ENCODE measurements at places on chromosomes 16 and 17. TPM values are rescaled to one million over a fixed set of nuclear protein-coding genes. Genes with fewer than 3 reads are reported as not detected.

The CCL14 gene
- 10.5 TPM for total RNA-seq

The SYNGR2 gene
- total RNA-seq, result 153 TPM

The KCTD2 gene
- total RNA-seq, result 28.8 TPM

The MT1G gene
- total RNA-seq, result not detected

The VMO1 gene
- total RNA-seq, result not detected

The KCNG4 gene
- total RNA-seq, result not detected

The DHRS7C gene
- 0.51 TPM for total RNA-seq

DNA sequence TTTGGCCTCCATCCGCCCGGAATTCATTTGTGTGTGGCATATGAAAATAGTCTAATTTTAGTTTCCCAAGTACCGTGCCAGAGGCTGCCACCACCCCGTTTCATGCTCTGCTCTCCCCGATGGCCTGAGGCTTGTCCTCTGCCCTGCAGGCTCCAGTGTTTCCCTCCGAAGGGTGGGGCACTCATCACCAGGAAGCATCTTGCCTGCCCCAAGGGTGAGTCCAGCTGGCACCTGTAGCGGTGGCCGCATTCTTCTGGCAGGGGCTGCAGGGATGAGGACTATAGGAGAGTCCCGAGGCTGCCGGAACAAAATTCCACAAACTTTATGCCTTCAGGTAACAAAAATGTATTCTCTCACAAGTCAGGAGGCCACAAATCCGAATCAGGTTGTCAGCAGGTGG, 23.1 kb upstream of the CMIP start:
- DNase-seq, result no peak

- peak; percentile 98 for DNase-seq
Observed at GRCh38 chr17:29613352-29613837, 9.3 kb downstream of the CORO6 start.

DNA sequence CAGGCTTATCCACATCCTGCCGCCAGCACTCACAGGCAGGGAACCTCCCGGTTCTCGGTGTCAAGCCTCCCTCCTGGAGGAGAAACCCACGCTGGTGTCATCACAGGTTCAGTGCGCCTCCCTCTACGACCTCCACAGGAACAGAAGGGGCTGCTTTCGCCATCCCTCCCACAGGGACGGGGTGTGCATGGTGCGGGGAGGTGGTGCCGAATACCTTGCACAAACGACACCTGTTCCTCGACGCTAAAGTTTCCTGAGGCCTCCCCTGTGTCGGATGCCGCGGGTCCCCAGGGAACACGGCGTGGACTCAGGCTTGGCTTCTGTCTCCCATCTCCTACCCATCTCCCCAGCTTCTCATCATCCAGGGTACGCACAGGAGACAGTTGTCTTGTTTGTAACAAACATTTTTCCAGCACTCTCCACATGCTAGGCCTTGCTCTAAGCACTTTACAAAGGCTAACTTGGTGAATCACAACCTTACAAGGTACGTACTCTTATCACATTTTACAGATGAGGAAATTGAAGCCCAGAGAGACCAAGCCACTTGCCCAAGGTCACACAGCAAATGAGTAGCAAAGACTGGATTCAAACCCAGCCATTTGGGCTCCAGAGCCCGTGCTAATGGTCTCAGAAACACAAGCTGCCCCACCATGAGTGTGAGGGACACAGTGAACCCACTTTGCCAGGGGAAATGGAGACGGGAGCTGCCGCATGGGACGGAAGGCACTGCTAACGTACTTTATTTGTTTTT, 271.6 kb downstream of the C16orf95 start:
- DNase-seq, result no peak

- peak; percentile 56 for DNase-seq
Observed at GRCh38 chr16:9489835-9490467, 398.5 kb downstream of the HAPSTR1 start.

GRCh38 chr16:70508752-70509151, 14.6 kb downstream of the COG4 start:
- no peak for DNase-seq

DNA sequence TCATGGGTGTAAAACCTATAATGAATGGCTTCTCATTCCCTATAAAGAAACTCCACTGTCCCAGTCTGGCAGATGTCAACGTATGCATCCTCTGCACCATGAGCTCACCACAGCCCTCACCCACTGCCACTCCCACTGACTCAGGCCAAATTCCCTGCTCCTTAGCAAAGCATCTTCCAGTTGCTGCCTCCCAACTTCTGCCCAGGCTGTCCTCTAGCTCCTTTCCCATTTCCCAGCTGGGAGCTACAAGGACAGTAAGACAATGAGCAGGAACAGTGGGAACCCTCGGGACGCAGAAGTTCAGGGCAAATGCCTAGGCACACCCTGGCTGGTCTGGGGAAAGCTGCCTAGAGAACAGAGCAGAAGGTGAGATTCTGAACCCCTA, 9.1 kb upstream of the THAP11 start:
- DNase-seq, result no peak

- DNase-seq, result no peak
Observed at GRCh38 chr17:74245145-74245831, 28.7 kb upstream of the DNAI2 start.

DNA sequence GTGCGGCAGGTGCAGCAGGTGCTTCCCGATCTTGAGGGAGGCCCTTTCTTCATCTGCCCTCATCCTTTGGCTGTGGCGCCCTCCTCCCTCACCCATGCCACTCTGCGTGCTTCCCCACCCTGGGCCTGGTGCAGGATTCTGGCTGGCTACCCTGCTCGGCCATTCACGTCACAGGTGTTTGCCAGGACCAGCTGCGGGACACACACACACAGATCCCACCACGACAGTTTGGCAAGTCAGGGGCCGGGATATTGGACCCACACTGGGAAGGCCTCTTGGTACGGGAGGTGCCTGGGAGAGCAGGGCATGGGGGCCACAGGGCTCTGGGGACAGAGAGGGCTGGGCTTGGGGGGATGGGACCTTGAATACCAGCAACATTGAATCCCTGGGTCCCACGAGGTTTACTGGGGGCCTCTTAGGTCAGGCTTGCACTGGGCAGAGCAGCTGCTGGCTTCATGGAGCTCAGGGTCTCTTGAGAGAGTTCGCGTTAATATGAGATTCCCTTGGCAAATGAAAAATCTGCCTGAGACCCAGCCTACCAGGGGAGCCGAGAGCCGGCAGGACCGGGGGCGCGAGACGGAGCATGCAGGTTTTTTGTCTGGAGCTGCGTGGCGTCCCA, 15.1 kb downstream of the ADCY7 start:
- no peak for DNase-seq

- DNase-seq, result no peak
Observed at GRCh38 chr16:3752984-3753383, 35.7 kb upstream of the TRAP1 start.

DNA sequence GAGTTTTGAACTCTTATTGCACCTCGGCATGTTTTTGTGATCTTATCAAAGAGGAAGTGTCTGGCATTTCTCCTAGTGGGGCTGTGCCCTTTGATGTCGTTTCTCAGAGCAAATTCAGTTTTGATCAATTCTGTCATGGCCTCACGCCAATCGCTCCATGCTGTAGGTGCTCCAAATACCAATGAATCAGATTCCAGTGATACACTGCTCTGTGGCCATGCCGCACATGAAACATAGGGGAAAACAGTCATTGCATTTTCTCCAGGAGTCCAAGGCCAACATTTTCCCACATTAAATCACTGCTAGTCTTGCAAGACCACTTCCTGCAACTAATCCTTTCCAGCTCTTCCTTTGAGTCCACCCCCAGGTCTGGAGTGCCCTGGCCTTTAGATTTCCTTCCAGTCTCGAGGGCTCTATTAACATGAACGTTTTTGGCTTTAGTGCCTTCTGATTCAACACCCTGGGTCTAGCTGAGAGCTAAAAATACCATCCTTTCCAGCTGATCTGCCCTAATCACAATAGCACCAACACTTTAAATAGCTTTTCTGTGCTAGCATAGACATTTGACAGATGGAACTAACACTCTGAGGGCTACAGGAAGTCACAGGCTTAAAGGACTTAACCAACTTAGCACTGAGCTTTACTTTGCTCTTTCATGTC, 18.2 kb upstream of the RASL10B start:
- DNase-seq, result no peak

GRCh38 chr16:83187405-83187804, 560.6 kb downstream of the CDH13 start:
- no peak for DNase-seq

DNA sequence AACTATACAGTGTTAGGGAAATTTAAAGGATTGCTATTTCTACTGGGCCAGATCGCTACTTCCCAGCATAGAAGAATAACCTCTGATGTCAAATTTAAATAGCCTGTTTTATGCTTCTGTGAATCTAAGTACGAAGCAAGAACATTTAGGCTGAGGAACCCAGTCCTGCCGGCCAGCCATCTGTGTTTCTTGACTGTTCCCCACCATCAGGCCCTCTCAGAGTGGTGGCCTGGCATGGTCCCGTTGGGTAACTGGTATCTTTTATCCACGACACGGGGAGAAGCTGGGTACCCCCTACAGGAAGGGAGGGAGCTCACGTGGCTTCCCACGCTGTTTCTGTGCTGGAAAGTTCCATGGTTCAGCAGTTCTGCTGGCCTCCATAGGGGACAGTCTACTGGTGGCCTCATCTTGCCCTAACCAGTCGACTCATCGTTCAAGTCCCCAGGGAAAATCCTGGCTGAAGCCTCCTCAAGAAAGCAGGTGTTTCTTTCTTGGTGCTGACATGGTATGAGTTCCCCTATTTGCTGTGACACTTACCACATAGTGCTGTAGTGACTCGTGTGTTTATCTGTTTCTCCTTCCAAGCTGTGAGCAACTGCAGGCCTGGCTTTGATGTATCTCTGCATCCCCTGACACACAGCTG, 201.7 kb upstream of the NLRP1 start:
- DNase-seq, result no peak

- no peak for DNase-seq
Observed at GRCh38 chr17:60269417-60269816, 119.6 kb downstream of the CA4 start.

GRCh38 chr17:60231691-60232090, 81.9 kb downstream of the CA4 start:
- DNase-seq, result no peak

- DNase-seq, result no peak
Observed at GRCh38 chr16:2244301-2244700, 7.1 kb downstream of the ECI1 start.

GRCh38 chr17:45131616-45132319, 547 bp downstream of the PLCD3 start:
- DNase-seq, result peak; percentile 70

- DNase-seq, result no peak
Observed at GRCh38 chr16:87244636-87245197, 72.5 kb downstream of the C16orf95 start.

Measured in heart right ventricle (tissue), 16 donors.